Type B pancreatic cell (in vitro differentiated cells): ENCODE measurements at places on chromosomes 5 and 9.

- no peaks in the 10 kb centered on the region for H3K36me3 ChIP-seq
- no peak overlapping the region for H3K4me3 ChIP-seq
- H3K27me3 ChIP-seq: peaks cover 11% of the 10 kb centered on the region
- no peak overlapping the region for H3K27ac ChIP-seq
- peaks cover 13% of the 10 kb centered on the region for H3K4me1 ChIP-seq
Measured at GRCh38 chr5:10533226-10533625, 30.6 kb upstream of the ANKRD33B start.

DNA sequence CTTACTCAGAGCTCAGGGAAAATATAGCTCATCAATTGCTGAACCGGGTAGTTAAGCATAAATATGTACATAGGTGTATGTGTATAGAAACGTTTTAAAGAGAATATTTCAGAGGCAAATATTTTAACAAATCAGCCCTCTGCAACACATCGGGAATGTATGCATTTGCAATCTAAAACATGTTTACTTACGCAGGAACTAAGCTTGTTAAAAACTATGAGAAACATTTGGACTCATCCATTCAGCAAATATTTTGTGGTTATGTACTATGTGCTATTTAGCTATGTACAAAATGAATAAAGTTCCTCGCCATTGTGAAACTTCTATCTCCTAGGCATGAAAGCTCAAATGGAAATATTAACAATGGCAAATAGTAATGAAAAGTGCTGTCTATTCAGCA, 469.9 kb downstream of the ARHGEF28 start:
- no peak overlapping the region for H3K27ac ChIP-seq
- H3K4me1 ChIP-seq: peaks cover 9% of the 10 kb centered on the region
- H3K36me3 ChIP-seq: no peaks in the 10 kb centered on the region
- peaks cover 5% of the 10 kb centered on the region for H3K27me3 ChIP-seq
- no peak overlapping the region for H3K4me3 ChIP-seq

DNA sequence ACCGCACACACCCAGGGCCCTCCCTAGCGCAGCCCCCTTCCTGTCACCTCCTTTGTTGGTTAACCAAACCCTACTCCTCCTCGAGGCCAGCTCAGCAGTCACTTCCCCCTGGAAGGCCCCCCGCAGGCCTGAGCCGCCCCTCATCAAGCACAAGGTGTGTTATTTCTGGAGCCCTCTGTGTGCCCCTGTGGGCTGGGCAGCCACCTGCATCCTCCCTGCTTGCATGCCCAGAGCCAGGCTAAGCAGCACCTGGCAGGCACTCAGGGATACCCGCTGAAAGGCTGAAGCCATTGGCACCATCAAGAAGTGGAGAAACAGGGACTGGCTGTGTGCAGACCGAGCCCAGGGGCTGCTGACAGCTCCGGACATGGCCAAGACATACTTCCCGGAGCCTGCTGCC, 121.8 kb downstream of the ZNF354C start:
- no peak for DNase-seq
- no peak overlapping the region for H3K4me3 ChIP-seq
- no peaks in the 10 kb centered on the region for H3K36me3 ChIP-seq
- peaks cover 8% of the 10 kb centered on the region for H3K4me1 ChIP-seq

GRCh38 chr9:132880324-132880661, 1.6 kb downstream of the SPACA9 start:
- no peak for DNase-seq
- peak overlapping the region; percentile 85 for H3K4me3 ChIP-seq
- H3K27ac ChIP-seq: peak overlapping the region; percentile 77
- H3K4me1 ChIP-seq: peaks cover 10% of the 10 kb centered on the region
- H3K27me3 ChIP-seq: no peaks in the 10 kb centered on the region
- H3K36me3 ChIP-seq: no peaks in the 10 kb centered on the region
